NCI-H524 (cell line): ENCODE measurements at places on chromosomes 16 and 17.

DNA sequence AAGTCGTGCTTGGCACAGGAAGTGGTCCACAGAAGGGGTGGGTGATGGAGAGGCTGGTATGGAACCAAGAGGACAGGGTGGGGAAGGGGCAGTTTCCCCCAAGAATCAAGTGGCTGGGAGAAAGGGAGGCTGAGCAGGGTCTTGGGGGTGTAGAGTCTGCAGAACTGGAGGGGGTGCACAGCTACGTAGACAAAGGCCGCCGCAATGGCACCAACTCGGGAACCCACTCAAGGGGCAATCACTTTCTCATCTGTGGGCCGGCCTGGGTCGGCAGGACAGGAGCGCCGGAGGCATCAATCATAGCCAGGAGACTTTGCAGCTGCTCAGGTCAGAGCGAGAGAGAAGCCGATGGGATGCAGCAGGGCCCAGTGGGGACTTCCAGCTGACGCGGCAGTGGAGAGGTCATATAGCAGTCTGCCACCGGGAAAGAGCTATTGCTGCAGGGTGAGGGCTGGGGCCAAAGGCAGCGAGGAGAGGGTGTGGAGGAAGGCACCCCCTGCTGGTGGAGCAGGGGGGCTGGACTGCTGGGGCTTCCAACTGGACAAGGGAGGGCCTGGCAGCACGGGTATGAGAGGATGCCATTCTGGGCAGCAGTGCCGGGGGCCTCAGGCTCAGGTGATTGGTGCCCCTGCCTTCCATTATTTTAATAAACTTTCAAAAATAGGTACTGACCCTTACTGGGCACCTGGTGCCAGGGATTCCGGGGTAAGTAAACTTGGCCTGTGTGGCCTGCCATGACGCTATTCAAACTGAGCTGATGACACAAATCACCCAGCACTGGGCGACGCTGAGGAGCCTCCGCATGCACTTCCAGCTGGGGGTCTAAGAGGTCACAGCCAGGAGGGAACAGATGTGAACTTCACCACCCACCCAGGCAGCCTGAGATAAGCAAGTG is 52.5 kb upstream of the MTSS2 start:
- DNase-seq = peak; percentile 72

DNA sequence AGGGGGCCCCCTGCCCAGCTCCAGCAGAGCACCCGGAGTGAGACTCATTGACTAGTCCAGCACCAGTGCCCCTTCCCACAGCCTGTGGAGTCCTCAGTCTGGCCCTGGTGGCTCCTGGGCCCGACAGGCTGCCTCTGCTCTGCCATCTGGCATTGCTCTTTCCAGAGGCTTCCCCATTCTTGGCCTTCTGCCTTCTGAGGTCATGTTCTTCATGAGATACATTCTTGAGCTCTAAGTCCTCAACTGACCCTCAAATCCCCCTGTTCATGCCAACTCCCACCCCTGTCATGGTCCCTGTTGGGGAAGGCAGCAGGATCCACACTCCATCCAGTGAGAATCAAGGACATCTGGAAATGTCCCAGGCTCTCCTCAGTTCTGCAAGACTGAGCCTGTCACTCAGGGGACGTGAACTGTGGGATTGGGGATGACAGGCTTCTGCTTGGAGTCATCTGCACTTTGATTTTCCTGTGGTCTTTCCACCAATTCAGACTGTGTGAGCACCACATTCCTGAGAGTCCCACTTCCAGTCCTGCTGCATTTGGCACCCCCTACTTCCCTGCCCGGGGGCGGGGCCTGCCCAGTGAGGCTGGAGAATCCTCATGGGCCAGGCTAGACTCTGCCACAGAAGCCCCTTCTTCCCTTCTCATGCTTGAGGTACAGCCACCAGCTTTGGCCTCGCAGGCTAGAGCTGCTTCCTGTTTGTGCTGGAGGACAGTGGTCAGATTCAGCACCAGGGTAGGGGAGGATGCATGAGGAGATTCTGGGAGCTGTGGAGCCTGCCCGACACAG is 2.7 kb downstream of the TRPV2 start:
- DNase-seq = no peak

DNA sequence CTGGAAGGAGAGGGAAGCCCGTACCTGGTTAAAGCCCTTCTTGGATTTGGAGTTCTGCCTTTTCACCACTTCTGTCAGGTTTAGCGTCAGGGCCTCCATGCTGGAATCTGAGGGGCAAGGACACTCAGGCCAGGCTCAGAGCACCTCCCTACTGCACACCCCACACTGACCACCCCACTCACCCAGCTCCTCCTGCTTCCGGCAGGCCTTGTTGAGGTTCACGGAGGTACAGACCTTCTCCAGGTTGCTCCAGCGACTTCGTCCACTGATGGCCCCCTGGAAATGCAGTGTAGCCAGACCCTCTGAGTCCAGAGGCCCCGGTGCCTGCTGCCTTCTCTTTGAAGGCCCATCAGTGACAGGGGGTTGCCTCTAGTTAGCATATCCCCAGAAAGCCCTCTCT is 14.1 kb upstream of the PIK3R6 start:
- no peak for DNase-seq

- DNase-seq = no peak
Measured at GRCh38 chr16:67357561-67357960, 30.9 kb downstream of the LRRC36 start.

DNA sequence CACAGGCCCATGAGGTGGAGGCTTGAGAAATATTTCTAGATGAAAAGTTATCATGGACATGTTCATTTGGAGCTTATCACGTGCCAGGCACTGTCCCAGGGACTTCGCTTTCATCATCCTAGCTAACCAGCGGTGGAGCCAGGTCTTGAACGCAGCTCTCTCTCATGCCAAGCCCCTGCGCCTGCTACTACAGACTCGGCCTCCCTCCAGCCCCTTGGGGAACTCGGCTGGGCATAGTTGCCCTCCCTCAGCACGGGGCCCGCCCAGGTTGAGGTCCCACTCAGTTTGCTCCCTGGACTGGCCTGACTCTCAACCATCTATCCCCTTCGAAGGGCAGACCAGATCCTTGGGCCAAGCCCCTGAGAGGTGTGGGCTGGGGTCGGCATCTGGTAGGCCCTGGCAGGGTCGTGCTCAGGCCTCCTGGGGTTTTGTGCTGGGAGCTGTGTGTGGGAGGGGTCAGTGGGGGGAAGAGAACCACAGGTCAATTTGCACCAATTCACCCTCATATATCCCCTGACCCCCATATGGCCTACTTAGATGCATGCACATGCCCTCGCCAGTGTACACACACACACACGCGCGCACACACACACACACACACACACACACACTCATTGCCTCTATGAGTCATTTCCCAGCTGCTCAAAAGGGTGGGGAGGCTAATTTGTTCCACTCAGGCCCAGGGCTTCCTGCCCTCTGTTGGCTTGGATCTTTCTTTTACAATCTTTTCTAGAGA is 12.1 kb upstream of the SCN4A start:
- no peak for DNase-seq

DNA sequence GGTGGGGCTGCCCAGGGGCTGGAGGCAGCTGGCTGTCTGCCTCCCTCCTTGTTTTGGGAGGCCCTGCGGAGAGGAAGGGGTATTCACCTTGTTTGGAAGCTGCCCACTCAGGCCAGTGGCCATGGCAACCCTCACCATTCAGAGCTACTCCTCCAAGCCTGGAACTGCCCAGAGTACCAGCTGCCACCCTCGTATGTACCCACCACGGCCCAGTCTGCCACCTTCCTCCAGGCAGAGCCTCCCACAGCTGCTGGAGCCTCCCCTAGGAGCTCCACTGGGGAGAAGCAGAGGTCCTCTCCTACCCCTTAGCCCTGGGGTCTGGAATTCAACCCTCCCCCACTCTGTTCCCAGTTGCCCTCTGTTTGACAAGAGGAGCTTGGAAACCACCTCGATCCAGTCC is 90.7 kb downstream of the AXIN2 start:
- no peak for DNase-seq

DNA sequence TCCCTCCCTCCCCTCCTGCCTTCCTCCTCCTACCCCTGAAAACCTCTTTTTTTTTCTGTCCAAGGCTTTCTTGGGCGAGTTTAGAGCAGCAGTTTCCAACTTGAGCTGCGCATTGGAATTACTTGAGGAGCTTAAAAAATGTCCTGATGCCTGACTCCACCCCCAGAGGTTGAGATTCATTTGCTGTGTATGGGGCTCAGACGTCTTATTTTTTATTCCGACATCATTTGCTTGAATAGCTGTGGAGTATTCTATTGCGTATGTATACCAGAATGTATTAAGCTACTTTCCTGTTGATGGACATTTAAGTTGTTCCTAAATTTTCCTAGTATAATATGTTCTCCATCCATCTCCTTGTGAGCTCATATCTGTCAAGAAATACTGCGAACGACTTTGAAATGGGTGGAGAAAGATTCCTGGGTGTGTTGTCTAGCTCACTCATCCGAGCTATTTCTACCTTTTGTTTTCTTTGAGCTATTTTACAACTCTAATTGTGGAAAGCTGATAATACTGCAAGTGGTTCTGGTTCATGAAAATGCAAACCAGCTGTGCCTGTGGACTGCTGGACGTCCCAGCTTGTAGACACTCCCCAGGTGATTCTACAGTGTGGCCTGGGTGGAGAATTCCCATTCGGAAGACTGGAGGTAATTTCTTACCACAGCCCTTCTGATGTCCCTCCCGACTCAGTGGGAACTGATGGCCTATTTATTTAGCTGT is 40.5 kb downstream of the CMIP start:
- DNase-seq = no peak

DNA sequence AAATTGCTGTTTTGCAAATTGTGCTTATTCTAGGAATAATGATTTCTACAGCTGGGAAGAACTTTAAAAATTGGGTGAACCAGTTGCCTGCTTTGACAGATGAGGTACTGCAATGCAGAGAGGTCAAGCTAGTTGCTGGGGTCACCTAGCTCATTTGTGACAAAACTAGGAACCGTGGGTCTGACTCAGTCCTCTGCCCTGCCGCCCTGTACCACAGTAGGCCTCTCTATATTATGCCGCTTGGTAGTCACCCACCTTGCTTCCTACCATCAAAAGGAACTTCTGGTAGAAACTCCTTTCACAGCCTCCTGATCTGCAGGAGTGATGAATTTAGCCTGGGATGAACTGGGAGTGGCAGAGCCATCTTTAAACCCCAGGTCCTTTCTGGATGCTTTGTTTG is 105.7 kb downstream of the PITPNC1 start:
- no peak for DNase-seq

GRCh38 chr17:38568845-38569510 is 36.8 kb downstream of the SRCIN1 start:
- DNase-seq = peak; percentile 32

- DNase-seq = no peak
Measured at GRCh38 chr16:88569614-88569984, 604 bp upstream of the ZC3H18 start.

DNA sequence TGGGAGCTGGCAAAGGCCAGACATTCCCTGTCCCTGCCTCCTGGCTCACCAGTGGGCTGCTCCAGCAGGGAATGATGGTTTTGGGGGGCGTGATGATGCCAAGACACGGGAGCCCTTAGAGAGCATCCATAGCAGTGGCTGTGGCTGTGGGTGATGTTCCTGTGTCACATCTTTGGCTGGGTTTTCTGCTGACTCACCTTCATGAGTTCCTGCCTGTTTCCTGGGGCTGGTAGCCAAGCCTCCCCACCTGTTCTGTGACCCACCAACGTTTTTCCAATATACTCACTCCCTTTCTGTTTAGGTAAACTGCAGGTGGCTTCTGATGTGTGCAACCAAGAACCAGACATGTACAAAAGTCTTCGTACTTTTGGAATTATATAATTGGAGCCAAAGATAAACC is 16.5 kb upstream of the NF1 start:
- DNase-seq = no peak

- peak; percentile 27 for DNase-seq
Measured at GRCh38 chr16:19316846-19317245, 31.3 kb downstream of the CLEC19A start.

DNA sequence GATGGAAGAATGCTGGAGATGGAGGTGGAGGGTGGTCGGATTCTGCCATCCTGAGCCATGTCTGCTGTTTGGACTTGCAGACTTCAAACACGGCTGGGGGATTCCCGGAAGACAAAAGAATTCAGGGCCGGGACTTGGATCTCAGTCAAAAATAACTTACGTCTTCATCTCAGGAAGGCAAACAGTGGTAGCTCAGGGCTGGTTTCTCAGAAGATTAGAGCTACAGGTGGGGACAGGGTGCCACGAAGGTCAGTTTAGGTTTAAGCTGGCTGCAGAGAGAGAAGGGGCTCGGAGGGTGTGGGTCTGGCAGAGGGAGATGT is 4.3 kb upstream of the RHBDL3 start:
- no peak for DNase-seq

GRCh38 chr17:42387661-42388380 is 421 bp downstream of the STAT3 start:
- DNase-seq = peak; percentile 73

GRCh38 chr16:58543685-58544084 is 28.4 kb downstream of the SETD6 start:
- DNase-seq = no peak

- no peak for DNase-seq
Measured at GRCh38 chr17:73954951-73955350, 248.5 kb upstream of the RPL38 start.
